Fibroblast of skin of abdomen (primary cell): ENCODE measurements at places on chromosomes 1 and 21.

DNA sequence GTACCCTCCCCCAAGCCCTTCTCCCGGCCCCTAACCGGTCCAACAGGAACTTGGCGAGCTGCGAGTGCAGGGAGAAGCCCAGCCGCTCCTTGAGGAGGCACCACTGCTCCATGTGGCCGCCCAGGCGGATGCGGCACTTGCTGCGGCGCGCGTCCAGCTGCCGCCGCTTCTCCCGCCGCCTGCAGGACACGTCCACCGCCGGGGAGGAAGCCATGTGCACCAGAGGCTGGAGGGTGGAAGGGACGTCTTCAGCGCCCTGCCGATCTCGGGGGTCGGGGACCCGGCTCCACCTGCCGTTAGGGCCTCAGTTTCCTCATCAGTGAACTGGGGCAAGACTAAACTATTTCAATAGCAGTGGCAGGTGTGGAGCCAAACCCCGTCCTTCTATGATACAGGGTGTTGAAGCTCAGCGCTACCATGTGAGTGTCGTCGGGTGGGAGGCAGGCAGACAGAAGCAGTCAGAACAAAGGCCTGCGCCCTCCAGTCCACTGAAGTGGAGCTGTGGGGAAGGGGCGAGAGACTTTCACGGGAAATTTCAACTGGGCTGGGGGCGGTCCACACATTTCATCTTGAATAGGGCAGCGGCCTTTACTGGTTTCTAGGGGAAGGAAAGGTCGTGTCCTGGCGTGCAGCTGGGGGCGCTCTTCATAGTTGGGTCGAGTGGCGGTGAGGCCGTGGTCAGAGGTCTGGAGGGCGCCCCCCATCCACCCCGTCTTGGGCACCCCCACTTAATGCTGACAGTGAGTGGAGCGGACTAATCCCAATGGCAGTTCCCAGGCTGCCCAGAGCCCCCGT lies 592 bp downstream of the ZNF692 start:
- DNase-seq, result peak; percentile 63

DNA sequence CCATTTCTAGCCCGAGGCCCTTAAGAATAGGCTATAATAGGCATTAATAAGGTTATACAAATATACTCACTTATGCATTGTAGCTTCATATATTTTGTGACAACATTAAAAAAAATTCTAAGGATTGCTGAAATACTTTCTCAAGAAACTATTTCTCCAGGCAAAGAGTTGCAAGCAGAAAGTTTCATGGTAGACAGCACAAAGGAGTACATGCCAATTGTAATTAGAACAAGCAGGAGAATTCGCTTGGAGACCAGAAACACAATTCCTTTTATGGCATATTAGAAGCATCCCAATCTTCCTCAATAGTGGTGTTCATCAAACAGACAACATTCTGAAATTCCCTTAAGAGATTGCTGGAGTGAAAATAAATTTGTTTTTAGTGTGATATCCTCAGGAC lies 122.8 kb downstream of the CRB1 start:
- peak; percentile 75 for DNase-seq

- DNase-seq, result no peak
Observed at GRCh38 chr21:21111309-21111920, 113.2 kb downstream of the NCAM2 start.

- no peak for DNase-seq
Observed at GRCh38 chr1:71859806-71860205, 422.5 kb downstream of the NEGR1 start.

GRCh38 chr21:42513985-42514882 lies 582 bp downstream of the SLC37A1 start:
- DNase-seq, result no peak

- no peak for DNase-seq
Observed at GRCh38 chr1:236980673-236981072, 23.6 kb downstream of the MT1HL1 start.

GRCh38 chr1:93807311-93807930 lies 71.6 kb downstream of the DNTTIP2 start:
- DNase-seq, result no peak

DNA sequence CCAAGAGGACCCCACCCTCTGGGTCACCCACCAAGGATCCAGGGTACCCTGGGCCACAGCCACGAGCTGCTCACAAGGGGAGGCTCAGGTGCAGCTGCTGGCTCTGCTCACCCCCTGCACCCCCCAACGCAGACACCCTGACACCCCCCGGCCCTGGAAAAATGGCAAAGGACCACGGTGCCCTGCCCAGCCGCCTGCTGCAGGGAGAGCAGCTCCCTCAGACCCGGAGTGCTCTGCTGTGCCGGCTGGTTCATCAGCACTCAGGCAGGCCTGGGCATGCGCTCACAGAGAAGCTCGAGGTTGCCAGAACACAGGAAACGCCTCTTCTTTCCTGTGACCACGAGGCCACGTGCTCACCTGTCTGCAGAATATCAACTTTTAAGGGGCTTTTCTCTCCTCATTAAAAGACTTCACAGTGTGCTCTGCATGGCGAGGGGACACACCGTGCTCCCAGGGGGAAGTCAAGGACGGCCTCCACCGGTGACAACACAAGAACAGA lies 4.3 kb upstream of the C1QTNF12 start:
- no peak for DNase-seq

GRCh38 chr1:23732363-23733224 lies 10.7 kb upstream of the ELOA start:
- peak; percentile 32 for DNase-seq

- DNase-seq, result no peak
Observed at GRCh38 chr1:6006882-6007281, 14.7 kb upstream of the NPHP4 start.

DNA sequence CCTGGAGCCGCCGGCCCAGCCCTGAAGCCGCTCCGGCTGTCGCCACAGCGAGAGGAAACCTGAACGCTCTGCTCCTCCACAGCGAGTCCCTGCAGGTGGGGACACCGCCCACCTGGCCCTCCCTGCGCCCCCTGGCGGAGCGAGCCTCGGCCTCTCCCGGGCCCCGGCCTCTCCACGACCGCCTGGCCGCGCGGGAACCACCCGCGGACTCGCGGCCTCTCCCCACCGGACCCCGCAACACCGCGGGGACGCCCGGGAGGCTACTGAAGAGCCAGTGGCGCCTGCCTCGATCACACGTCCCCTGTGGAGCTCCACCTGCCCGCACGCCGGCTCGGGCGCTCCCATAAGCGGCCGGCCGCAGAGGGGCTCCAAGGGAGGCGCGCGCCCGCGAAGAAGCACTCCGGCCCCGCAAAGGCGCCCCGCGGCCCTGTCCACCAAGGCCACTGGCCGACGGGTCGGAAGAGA lies 109.6 kb downstream of the KCNN3 start:
- DNase-seq, result no peak

DNA sequence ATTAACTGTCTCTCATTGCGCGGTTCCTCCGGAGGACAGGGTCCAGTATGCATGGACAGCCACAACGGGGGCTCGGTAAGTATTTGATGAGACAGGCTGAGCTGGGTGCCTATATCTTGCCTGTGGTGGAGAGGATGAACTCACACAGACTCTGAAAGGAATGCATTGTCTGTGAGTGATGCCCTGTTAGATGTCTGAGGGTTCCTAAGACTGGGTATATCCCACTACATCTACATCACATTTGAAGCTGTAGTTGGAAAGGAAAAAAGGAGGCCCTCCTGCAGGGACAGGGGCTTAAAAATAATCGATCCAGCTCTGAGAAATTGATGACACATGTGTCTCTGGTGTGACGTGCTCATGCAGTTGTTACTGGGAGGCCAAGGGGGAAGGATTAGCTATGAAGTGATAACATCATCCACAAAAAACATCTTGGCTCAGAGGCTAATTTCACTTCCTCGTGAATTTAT lies 1.9 kb downstream of the ADARB1 start:
- no peak for DNase-seq

- no peak for DNase-seq
Observed at GRCh38 chr1:229862017-229862774, 204.8 kb upstream of the GALNT2 start.

DNA sequence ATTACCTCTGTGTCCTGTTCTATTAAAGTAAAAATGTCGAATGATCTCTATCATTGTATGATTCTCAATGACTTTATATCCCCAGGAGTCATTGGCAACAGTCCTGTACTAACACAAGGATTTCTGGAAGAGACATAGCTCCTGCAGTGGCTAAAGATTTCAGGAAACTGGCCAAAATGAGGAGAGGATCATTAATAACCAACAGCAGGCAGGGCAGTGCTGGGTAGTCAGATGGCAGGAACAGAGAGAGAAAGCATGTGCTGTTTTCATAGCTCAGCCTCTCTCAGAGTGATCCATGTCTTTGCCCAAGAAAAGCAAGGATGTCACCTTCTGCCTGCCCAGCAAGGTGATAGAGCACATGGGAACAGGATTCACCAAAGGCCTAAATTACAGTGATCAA lies 604.7 kb upstream of the PLXNA2 start:
- DNase-seq, result no peak

DNA sequence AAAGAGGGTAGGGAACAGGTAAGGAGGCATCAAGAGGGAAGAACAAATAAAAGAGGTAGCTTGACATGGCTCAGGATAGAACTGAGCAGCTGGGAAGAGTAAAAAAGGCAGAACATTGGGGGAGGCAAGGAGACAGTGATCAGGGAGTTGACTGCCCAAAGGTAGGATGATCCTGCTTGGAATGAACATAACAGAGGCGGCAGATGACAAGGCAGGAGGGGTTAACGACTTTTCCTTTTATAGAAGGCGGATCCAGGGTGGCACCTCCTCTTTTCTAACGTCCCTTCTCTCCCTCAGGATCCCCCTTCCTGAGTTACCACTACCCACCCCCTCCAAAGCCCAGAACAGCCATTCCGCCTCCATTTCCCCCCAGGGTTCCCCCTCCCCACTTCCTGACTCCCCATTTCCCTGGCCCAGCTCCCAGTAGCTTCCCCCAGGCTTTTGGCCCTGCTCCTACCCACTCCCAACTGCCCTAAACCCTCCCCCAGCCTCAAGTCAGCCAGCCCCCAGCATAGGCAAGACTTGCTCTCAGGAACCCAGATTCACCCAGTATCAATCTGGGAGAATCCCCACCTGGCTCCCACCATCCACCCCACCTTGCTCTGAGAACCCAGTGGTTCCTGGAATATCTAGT lies 769 bp upstream of the ADAMTS4 start:
- DNase-seq, result no peak

- DNase-seq, result no peak
Observed at GRCh38 chr1:109770331-109771095, 6.8 kb upstream of the EPS8L3 start.

DNA sequence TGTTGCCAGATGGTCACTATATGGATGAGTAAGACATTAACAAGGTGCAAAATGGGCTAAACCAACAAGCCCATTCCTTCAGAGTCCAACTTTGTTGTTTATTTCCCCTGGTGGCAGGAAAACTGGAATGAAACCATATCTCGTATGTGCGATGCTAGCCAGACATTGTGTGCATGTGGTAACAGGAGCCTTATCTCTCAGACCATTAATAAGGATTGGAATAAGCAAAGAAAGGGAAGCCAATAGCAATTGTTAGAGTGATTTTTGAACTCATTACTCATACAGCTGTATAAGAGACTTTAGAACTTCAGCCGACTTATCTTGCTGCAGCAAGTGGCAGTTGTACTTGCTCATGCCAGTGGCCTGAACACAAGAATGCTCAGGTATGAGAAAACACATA lies 30.0 kb upstream of the HMCN1 start:
- no peak for DNase-seq

GRCh38 chr1:226520640-226521355 lies 27.8 kb upstream of the STUM start:
- DNase-seq, result no peak

DNA sequence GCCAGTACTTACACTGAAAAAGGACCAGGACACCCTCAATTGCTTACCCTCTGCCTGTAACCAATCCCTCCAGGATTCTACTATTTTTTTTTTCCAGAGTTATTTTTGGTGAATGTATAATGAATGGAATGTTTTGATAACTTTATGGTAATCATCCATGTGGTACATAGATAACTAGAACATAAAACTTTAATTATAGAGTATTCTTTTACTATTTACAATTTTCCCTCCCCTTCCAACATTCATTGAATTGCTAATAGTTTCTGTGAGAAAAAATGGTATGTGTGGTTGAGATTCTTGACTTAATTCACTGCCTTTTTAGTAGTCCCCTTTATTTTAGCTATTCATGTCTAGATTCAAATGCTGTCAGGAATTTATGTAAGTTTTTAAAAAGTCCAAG lies 164.6 kb downstream of the CYYR1 start:
- DNase-seq, result peak; percentile 37

DNA sequence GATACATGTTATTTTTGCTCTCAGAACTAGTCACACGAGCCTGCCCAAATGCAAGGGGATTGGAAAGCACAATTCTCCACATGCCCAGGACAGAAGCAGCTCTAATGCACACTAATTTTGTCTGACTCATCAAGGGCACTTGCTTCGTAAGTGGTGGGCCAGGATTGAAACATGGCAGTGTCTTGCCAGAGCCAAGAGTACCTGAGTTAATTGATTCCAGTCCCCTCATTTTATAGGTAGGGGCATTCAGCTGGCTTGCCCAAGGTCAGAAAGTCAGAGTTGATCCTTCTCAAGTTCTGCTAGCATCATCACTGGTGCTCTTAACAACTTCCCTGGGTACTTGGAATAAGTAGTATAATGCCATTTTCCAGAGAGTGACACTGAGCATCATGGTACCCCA lies 356.1 kb downstream of the ZNF326 start:
- DNase-seq, result no peak

GRCh38 chr1:1304331-1305299 lies 3.1 kb downstream of the ACAP3 start:
- DNase-seq, result peak; percentile 82

GRCh38 chr1:62832276-62832675 lies 48.3 kb downstream of the ATG4C start:
- no peak for DNase-seq

- peak; percentile 87 for DNase-seq
Observed at GRCh38 chr21:27532076-27532475, 565.2 kb upstream of the ADAMTS5 start.

DNA sequence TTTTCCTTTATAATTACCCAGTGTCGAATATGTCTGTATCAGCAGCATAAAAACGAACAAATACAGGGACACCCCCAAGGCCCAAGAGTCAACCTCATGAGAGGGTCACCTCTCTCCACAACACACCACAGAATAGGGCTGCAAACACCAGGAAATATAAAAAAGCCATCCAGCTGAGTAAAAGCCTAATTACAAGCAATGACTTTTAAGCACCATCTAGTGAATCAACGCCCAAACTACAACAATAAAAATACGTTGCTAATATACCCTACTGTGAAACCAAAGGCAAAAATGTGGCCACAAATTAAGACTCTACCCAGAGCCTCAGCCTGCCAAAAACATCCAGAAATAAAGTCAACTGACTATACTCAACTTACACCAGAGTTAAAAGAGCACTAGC lies 817.9 kb upstream of the NEGR1 start:
- DNase-seq, result no peak

GRCh38 chr1:72285074-72285425 lies 2.7 kb upstream of the NEGR1 start:
- no peak for DNase-seq

DNA sequence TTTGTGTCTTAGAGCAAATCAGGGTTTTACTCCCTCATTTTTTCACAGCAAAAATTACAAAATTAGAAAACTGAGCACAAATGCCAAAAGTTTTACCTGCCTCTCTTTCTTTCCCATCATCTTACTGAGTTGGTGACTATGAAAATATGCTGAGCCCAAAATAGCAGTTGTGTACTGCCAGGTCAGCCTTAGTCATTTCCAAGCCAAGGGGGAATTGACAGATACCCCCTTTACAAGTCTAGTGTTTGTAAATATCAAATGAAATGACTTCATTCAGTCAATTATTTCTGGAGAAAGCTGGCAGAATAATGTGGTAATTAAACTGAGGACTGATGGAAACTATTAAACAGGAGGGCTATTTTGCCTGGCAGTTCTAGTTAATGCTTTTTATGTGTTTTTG lies 11.4 kb upstream of the GORAB start:
- DNase-seq, result peak; percentile 13

- no peak for DNase-seq
Observed at GRCh38 chr1:84724128-84724860, 34.0 kb upstream of the SSX2IP start.
